Adrenal gland (tissue), 19 donors: ENCODE measurements at places on chromosomes 11 and 22. TPM values are rescaled to one million over a fixed set of nuclear protein-coding genes. Genes with fewer than 3 reads are reported as not detected.

- H3K36me3 ChIP-seq: no peaks in the 10 kb centered on the region
- no peak for DNase-seq
- no peak overlapping the region for H3K4me3 ChIP-seq
- no peaks in the 10 kb centered on the region for H3K4me1 ChIP-seq
These were observed 61.8 kb upstream of the PHF21B start for GRCh38 chr22:45071618-45072017.

GRCh38 chr11:93871526-93871925 lies 21.1 kb upstream of the VSTM5 start:
- no peak overlapping the region for H3K27ac ChIP-seq
- H3K27me3 ChIP-seq: no peaks in the 10 kb centered on the region
- no peak overlapping the region for H3K4me3 ChIP-seq
- no peaks in the 10 kb centered on the region for H3K4me1 ChIP-seq
- DNase-seq: no peak

DNA sequence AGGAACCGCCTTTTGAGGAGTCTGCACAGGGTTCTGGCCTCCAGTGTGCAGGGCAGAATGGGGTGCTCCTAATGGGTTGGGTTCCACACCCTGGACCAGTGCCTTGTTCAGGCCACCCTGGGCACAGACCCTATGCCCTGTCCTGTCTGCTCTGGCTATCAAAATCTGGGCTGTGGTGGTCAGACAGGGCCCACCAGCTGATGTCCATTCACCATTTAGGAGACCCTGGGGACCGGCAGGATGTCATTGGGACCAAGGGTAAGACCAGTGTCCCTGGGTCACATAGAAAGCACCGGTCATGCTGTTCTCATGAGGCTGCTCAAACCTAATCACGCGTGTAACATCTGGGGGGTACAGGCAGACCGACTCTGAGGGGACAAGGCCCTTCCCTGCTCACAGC lies 37.3 kb downstream of the PARVG start:
- H3K4me1 ChIP-seq: no peaks in the 10 kb centered on the region
- peaks cover 5% of the 10 kb centered on the region for H3K27me3 ChIP-seq
- DNase-seq: no peak
- H3K36me3 ChIP-seq: no peaks in the 10 kb centered on the region

GRCh38 chr11:128624269-128625175 lies 37.2 kb upstream of the ETS1 start:
- no peak for DNase-seq
- no peaks in the 10 kb centered on the region for H3K27me3 ChIP-seq
- H3K27ac ChIP-seq: no peak overlapping the region
- H3K4me3 ChIP-seq: no peak overlapping the region
- H3K36me3 ChIP-seq: no peaks in the 10 kb centered on the region

DNA sequence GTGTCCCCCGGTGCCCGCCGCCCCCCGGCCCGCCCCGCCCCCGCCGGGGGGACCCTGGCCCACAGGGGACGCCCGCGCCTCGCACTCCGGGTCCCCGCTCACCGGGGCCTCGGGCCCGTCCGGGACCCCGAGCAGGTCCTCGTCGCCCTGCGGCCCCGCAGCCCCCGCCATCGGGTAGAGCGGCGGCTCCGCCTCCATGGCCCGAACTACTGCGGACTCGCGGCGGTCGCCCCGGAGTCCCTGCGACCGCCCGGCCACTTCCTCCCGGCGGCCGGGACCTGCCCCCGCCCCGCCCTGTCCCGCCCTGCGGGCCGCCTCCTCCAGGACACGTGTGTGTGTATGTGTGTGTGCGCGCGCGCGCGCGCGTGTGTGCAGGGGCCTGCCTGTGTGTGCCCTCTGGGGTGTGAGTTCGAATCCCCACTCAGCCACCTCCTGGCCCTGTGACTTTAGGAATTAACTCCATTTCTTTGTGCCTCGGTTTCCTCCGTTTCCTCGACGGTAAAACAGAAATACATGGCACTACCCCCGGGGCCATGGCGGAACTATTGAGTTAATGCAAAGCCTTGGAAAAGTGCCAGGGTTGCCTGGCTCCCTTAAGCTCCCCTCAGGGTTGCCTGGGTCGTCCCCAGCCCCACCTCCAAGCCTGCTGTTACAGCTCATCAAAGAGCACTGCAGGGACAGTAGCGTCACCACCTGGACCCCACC lies at the start of gene UNC93B1:
UNC93B1 (minus strand) TSS at position 252 of the 705 bp plus-strand sequence; CDS start at position 198, 54 bp downstream.
- peak; percentile 92 for DNase-seq
- no peaks in the 10 kb centered on the region for H3K36me3 ChIP-seq
- peaks cover 12% of the 10 kb centered on the region for H3K4me1 ChIP-seq
- H3K27me3 ChIP-seq: no peaks in the 10 kb centered on the region

GRCh38 chr11:107196732-107197131 lies 178.5 kb upstream of the GUCY1A2 start:
- H3K27me3 ChIP-seq: no peaks in the 10 kb centered on the region
- no peaks in the 10 kb centered on the region for H3K4me1 ChIP-seq
- no peaks in the 10 kb centered on the region for H3K36me3 ChIP-seq
- no peak overlapping the region for H3K4me3 ChIP-seq
- no peak overlapping the region for H3K27ac ChIP-seq

GRCh38 chr11:45675646-45676045 lies 10.2 kb upstream of the CHST1 start:
- no peaks in the 10 kb centered on the region for H3K36me3 ChIP-seq
- H3K27ac ChIP-seq: no peak overlapping the region
- no peaks in the 10 kb centered on the region for H3K4me1 ChIP-seq
- DNase-seq: no peak
- no peak overlapping the region for H3K4me3 ChIP-seq

GRCh38 chr11:110908401-110909105 lies 196.3 kb upstream of the ARHGAP20 start:
- no peaks in the 10 kb centered on the region for H3K36me3 ChIP-seq
- no peak overlapping the region for H3K4me3 ChIP-seq
- no peak for DNase-seq
- no peaks in the 10 kb centered on the region for H3K27me3 ChIP-seq

DNA sequence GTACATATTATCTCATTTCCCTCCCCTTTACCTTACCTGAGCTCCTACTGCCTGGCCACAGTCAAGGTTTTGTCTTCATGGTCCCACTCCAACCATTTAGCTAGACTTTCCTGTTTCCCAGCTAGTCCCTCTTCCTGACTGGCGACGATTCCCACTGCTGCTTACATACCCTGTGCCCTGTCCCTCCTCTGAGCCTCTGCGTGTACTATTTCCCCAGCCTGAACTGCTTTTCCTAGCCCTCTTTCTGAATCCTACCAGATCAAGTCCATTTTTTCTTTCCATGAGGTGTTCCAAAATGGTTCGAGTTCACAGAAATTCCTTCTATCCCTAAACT lies 23.4 kb downstream of the MRPL16 start:
- no peak overlapping the region for H3K27ac ChIP-seq
- H3K36me3 ChIP-seq: no peaks in the 10 kb centered on the region
- H3K4me1 ChIP-seq: peaks cover 11% of the 10 kb centered on the region
- no peak overlapping the region for H3K4me3 ChIP-seq
- no peaks in the 10 kb centered on the region for H3K27me3 ChIP-seq

GRCh38 chr22:29570456-29570855 lies 10.5 kb downstream of the NIPSNAP1 start:
- DNase-seq: no peak
- peaks cover 27% of the 10 kb centered on the region for H3K36me3 ChIP-seq
- no peaks in the 10 kb centered on the region for H3K4me1 ChIP-seq
- no peaks in the 10 kb centered on the region for H3K27me3 ChIP-seq
- H3K4me3 ChIP-seq: no peak overlapping the region

DNA sequence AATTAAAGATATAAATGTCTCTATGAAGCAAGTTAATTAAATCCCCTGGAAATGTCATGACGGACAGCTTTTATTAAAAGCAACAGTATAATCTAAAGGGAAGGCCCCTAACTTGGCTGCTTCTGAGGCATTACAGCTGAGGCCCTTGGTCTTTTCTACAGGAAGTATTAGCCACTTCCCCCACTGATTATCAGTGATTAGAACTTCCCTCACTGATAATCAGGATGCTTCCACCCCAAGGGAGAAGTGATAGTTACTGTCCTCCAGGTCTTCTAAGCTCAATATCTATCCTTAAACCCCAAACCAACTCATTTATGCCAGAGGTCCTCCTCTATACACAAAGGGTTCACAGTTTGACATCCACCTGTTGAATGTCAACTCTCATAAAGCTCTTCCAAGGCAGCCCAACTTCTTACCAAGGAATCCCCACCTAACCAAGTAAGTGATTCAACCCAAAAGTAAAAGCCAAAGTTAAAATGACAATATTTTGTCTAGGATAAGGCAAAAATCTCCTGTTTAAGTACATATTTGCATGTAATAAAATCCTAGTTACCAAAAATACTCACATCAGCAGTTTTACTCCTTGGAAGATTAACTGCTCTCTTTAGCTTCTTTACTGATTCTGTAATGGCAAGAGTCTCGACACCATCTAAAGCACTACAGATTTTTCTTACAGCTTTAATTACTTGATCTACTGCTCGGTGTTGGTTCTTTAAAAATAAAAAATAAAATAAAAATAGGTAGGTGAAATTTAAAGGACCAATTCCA lies 58.6 kb upstream of the RPS13 start:
- no peaks in the 10 kb centered on the region for H3K27me3 ChIP-seq
- H3K27ac ChIP-seq: no peak overlapping the region
- no peak overlapping the region for H3K4me3 ChIP-seq
- no peaks in the 10 kb centered on the region for H3K4me1 ChIP-seq

GRCh38 chr11:61071913-61072312 lies 30.4 kb upstream of the CD5 start:
- H3K4me1 ChIP-seq: no peaks in the 10 kb centered on the region
- H3K27me3 ChIP-seq: no peaks in the 10 kb centered on the region
- no peak overlapping the region for H3K27ac ChIP-seq
- no peak for DNase-seq

DNA sequence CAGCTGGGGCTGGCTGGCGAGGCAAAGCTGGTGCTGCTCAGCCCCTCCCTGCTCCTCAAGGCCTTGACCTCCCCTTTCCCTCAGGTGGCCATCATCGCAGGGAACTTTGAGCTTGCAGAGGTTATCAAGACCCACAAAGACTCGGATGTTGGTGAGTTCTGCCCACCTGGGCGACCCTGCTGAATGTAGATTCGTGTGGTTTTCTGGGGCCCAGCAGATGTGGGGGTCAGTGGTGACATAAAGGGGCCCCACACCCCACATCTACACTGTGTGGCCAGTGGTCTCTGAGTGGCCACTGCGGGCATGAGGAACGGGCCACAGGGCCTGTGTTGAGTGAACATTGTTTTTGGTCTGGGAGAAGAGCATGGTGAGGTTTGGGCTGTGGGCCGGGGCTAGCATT lies 11.9 kb downstream of the SHANK3 start:
- no peak for DNase-seq
- no peaks in the 10 kb centered on the region for H3K27me3 ChIP-seq

DNA sequence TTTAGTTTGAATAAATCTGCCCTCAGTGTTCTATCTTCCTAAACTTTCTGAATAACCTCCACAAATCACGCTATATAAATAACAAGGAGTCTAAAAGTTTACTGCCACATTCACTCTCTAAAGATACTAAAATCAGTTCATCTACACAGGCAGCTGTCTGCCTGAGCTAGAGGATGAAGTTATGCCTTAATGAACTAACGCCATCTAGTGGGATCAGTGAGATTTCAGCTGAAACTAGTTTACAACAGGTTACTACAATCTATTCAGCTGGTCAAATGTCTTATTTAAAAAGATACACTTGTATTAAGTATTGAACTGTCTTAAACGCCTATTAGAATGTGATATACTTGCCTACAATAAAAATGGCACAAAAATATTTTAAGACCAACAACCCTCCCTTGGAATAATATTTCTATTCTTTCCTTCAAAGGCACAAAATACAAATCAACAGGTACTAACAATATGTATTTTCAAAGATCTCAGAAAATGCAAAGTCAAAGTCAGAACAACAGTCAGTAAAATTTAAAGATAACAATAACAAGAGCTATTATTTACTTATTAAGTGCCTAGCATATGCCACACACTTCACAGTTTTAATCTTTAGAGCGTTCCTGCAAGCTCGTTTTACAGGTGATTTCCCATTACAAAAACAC lies 84.1 kb downstream of the LARGE2 start:
- H3K27me3 ChIP-seq: no peaks in the 10 kb centered on the region
- no peak overlapping the region for H3K27ac ChIP-seq
- H3K4me1 ChIP-seq: no peaks in the 10 kb centered on the region
- DNase-seq: peak; percentile 34
- no peak overlapping the region for H3K4me3 ChIP-seq

DNA sequence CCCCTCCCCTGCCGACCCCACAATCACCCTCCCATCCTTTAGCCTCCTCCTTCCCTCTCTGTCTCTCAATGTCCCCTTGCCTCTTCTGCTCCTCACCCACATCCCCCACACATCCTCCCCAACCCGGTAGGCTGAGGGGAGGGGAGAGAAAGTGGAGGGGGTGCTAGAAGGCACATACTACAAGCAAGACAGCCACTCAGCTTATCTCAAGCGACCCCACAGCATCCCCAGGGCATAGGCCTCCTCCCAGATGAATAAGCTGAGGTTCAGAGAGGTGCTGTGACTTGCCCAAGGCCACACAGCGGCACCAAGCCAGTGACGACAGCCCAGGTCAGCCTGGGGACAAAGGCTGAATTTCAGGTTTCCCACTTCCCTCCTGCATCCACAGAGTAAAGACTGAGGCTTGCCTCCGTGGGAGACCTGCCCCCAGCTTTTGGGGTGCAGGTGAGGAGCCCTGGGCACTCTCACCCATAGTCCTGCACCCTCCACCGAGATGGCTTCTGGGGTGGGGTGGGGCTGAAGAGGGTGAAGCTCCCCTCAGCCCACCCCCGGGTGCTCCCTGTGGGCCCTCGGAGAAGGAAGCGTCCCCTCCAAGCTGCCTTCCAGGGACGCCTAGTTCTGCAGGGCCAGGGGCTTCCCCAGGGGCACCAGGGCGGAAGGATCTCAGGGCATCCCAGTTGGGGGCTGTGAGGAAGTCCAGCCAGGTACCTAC lies 511 bp downstream of the RAC2 start:
- H3K4me3 ChIP-seq: no peak overlapping the region
- H3K36me3 ChIP-seq: no peaks in the 10 kb centered on the region
- no peak overlapping the region for H3K27ac ChIP-seq

DNA sequence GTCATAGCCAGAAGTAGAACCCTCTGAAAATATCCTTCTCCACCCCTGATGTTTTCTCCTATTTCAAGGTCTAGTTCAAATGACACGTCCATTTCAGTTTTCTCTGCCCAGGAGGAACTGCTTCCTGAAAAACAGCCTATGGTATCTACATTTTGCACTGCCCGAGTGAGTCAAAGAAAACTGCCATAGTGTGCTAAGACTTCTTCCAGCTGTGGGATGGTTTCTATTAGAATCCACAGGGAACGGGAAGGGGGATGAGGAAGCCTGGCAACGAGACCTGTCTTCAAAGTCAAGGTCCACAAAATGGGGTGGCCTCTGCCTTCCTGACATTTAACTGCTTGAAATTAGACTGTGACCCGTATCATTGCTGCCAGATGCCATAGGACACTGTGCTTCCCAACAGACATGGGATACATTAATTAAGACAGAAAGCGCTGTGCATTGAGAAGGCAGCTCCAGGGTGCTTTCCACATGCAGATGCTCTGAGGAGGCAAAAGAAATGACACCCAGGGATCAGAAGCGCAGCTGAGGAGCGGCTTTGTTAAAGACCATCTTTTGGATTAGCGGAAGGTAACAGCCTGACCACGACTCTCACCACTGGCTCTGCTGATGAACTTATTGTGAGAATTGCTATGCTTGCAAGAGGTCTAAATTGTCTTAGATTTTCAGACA lies 39.4 kb upstream of the NUP50 start:
- no peak for DNase-seq
- H3K27ac ChIP-seq: no peak overlapping the region
- no peaks in the 10 kb centered on the region for H3K36me3 ChIP-seq
- H3K27me3 ChIP-seq: no peaks in the 10 kb centered on the region

Gene OR10A2
- not detected for total RNA-seq

Gene OR52I2
- total RNA-seq: not detected

Gene TRIM29
- total RNA-seq: 0.31 TPM

Gene SLC25A17
- 18.3 TPM for total RNA-seq

Gene MMP8
- 0.08 TPM for total RNA-seq

Gene KRTAP5-2
- total RNA-seq: not detected

Gene OAF
- 164 TPM for total RNA-seq

Gene KDM4E
- not detected for total RNA-seq

Gene PARVA
- total RNA-seq: 27.0 TPM

Gene GGT5
- total RNA-seq: 117 TPM

Gene SC5D
- total RNA-seq: 27.2 TPM
